ENCODE measurements at places on chromosomes 1 and 21.

GRCh38 chr1:185931438-185931837 is 197.2 kb downstream of the HMCN1 start:
- no peak for DNase-seq

DNA sequence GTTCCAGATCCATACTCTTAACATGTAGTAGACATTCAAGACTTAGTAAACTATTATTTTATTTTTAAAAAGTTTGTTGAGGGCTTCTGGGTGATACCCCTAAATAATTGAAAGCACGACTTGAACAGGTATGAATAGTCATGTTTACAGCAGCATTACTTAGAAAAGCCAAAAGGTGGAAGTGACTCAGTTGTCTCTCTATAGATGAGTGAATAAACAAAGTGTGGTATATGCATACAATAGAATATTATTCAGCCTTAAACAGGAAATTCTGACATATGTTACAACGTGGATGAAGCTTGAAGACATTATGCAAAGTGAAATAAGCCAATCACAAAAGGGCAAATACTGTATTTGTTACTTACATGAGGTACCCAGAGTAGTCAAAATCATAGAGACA is 26.5 kb downstream of the TSNAX start:
- no peak for DNase-seq

GRCh38 chr1:175136246-175136645 is 56.3 kb downstream of the KIAA0040 start:
- DNase-seq, result no peak

DNA sequence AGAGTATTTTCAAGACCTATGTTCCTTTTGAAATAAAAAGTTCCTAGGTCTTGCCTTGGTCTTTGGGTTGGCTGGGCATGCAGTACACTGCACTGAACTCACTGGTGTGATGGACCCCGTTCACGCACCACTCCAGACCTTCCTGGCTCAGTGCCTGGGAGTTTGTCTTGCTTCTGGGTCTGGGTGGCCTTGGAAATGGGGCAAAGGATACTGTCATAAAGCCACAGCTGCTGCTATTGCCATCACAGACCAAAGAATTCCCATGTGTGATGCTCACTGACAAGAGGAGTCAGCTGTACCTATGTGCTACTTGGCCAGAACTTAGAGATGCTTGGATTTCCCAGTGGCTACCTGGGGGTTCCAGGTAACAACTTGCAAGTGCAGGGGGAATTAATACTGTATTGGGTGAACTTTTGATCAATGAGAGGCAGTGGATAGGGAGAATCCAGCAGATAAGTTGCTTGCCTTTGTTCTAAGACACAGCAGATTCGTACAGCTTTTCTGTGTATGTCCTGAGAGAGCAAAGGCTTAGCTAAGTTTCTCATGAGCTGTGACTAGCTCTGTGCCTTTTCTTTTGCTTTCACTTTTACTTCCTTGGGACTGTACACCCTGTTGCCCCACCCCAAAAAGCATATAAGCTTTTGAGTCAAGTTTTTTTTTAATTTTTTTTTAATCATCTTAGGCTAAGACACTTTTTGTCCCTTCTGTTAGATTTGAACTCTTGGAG is 115.3 kb downstream of the RUNX1 start:
- DNase-seq, result no peak

DNA sequence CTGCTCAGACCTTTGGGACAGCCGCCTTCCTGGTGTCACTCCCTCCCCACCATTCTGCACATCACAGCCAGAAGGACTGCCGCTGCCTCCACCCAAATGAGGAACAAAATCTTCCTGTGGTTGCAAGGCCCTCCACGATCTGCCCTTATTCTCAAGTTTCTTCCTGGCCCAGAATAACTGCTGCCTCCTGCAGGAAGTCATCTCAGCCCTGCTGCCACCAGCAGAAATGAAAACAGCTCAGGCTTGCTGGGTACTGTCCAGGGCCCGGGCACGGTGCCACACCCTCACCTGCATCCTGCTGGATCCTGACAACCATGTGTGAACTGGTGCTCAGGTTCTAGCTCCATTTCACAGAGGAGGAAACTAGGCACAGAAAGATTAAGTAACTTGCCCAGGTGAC is 2.8 kb downstream of the CLDN19 start:
- no peak for DNase-seq

- no peak for DNase-seq
Measured at GRCh38 chr1:11888877-11889208, 30.1 kb upstream of the NPPB start.

GRCh38 chr1:31487143-31487542 is 74.1 kb downstream of the SERINC2 start:
- DNase-seq, result no peak

DNA sequence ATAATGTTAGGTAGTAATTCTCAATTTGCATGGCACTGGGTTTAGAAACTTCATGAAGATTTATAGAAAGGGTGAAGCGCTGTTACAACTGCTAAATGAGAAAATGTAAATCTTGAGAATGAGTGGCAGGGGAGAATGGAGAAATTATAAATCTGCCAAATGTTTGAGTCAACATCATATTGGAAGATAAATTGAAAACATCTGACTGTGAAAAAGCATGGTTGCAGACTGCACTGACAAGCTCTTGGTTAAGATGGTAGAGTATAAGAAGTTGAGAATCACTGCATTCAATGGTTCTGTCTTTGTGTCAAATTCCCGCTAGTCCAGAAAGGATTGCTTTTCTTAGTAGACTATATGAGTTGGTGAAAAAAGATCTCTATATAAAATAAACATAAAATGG is 113.3 kb upstream of the DUSP10 start:
- DNase-seq, result no peak

- DNase-seq, result no peak
Measured at GRCh38 chr1:71019233-71019969, 28.2 kb downstream of the PTGER3 start.

- DNase-seq, result no peak
Measured at GRCh38 chr1:157944663-157945280, 48.7 kb upstream of the KIRREL1 start.

DNA sequence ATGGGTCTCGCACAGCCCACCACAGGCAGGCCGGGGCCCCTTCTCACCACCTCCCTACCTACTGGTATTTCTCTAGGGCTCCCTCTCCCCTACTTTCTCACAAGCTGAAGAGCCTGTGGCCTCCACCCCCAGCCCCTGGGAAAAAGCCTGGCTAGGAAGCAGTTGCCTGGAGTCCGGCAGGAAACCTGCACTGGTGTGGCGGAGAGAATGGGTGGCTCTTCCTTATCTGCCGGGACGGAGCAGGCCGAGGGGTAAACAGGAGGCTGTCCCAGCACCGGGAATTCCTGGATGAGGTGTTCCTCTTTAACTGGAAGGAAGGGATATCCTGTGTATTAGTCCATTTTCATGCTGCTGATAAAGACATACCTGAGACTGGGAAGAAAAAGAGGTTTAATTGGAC is 125.8 kb downstream of the TLR5 start:
- no peak for DNase-seq

DNA sequence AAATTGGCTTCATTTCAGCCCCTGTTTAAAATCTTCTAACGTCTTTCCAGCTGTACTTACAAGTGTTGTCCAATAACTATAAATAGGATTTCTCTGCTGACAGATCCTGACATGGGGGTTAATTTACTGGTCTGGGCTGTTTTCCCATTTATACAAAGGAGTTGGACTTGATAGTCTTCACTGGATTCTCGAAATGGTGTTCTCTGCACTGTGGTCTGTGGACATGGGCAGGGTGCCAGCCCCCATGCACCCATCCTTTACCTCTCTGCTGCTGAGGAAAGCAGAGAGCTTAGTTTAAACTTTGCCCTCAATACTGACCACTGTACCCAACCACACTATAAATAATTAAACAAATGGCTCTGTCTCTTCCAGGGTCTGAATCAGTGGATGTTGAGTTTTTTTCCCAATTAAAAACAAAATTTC is 5.2 kb downstream of the DIO1 start:
- no peak for DNase-seq

GRCh38 chr1:155978973-155979429 is 654 bp upstream of the ARHGEF2 start:
- DNase-seq, result no peak

GRCh38 chr1:214997685-214998084 is 84.9 kb upstream of the KCNK2 start:
- DNase-seq, result no peak

GRCh38 chr1:42741706-42742105 is 1.7 kb upstream of the CLDN19 start:
- no peak for DNase-seq

DNA sequence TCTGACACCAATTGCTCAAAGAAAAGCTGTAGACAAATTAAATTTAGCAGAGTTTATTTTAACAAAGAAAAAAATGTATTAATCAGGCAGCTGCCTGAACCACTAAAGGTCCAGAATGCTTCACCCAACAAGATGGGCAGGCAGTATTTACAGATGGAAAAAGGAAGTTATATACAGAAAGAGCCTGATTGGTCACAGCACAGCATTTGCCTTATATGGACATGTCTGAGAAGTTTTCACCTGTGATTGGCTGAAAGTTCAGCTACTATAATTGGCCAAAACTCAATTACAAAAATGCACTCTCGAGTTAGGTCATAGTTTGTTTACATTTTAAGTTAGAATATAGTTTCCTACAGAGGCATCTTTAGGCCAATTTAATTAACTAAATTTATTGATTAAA is 15.1 kb upstream of the FMO1 start:
- no peak for DNase-seq

GRCh38 chr1:54794451-54795355 is 6.4 kb downstream of the TTC22 start:
- DNase-seq, result no peak

DNA sequence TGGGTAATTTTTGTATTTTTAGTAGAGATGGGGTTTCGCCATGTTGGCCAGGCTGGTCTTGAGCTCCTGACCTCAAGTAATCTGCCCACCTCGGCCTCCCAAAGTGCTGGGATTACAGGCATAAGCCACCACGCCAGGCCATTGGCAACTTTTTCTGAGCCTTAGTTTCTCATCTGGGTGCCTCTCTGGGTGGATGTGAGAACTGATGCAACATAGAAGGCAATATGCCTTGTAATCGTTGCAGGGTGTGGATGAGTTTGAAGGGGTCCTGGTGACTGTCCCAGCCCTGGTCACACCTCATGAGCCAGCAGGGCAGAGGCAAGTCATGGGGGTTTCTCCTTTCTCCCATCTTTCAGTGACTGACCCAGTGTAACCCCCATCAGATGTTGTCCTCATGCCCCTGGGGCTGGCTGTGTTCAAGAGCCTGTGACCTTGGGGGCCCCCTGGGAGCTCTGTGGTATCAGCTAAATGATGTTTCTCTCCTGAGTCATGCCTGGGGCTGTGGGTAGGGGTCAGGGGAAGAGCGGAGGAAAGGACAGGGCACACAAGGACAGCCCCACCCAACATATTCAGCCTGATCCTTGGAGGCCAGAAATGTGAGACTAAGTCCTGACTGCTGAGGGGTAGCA is 3.6 kb downstream of the COL9A2 start:
- DNase-seq, result no peak

GRCh38 chr1:45543581-45544417 is 6.8 kb upstream of the AKR1A1 start:
- DNase-seq, result no peak

DNA sequence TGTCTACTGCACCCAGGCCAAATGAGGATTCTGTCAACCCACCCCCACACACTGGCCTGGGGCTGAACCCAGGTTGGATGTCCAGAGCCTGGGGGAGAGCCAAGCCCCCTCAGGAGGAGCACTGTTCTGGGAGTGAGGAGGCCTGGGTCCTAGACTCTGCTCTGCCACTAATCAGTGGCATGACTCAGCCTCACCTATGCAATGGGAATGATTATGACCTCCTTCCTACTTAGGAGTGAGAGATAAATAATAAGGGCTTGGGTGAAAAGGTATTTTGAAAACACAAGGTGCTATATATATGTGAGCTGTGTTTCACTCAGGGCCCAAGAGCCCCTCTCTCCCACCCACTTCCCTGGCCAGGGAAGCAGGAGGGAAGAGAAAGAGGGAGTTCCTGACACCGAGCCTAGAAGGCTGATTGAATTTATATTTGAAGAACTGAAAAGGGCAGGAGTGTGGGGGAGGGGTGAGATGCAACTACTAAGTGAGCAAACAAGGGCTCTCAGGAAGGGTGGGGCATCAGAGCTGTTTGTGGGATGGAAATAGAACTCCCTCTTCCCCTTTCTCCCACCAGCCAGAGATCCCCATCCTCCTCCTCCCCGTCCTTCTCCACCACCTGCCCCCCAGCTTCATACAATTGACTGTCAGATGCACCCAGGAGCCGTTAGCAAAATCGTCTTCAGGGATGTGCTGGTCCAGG is 8.2 kb downstream of the IGSF9 start:
- no peak for DNase-seq

DNA sequence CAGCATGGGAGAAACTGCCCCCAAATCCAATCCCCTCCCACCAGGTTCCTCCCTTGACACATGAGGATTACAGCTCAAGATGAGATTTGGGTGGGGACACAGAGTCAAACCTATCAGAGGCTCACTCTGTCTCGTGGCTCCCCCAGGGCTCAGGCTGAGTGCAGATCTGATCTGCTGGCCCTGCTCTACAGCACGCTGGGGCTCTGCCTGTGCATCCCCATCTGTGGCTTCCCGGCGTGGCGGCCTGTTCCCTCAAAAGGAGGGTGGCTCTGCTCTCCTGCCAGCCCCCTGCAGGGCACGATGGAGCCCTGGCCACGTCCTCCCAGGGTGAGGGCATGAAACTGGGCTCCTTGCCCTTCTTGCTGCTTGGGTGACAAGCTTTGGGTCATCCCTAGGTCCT is 19.8 kb upstream of the SMYD3 start:
- DNase-seq, result no peak

DNA sequence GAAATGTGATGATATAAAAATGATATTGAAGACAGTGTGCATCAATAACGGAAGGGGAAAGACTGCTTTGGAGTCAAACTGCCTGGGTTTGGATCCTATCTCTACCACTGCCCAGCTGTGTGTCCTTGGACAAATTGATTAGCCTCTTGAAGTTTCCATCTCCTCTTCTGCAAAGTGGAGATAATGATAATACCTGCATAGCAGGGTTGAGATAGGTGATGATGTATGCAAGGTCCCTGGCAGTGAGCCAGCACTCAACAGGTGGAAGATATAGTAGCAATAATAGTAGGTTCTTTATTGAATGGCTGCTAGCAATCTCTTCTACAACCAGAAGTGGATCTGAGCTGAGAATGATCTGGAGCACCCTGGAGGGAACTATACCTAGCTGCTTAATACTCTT is 166.7 kb downstream of the MIS18A start:
- no peak for DNase-seq

- no peak for DNase-seq
Measured at GRCh38 chr21:45892156-45892915, 89.2 kb upstream of the COL6A1 start.

- DNase-seq, result no peak
Measured at GRCh38 chr21:38646213-38646837, 148.0 kb upstream of the ERG start.

Data from activated gamma-delta T cell (primary cell).